ENCODE measurements at places on chromosomes 12 and 14.

DNA sequence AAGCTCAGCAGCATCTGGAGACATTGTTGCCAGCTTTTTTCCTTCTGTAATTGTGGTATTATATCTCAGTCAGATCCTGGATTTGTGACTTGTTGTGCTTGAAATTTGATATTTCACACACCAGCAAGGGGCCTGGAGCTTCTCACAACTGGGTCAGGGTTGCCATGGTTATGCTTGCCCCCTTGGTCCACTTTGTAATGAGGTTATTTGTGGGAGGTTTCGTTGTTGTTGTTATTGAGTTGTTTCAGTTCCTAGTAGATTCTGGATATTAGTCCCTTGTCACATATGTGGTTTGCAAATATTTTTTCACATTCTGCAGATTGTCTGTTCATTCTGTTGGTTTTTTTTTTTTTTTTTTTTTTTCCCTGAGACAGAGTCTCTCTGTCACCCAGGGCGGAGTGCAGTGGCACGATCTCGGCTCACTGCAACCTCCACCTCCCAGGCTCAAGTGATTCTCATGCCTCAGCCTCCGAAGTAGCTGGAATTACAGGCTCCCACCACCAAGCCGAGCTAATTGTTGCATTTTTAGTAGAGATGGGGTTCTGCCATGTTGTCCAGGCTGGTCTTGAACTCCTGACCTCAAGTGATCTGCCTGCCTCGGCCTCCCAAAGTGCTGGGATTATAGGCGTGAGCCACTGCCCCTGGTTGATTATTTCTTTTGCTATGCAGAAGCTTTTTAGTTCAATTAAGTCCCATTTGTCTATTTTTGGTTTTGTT is 80.6 kb upstream of the ETV6 start:
- no peak for DNase-seq

- DNase-seq = no peak
Observed at GRCh38 chr12:58378028-58378427, 436.7 kb downstream of the ATP23 start.

- DNase-seq = no peak
Observed at GRCh38 chr14:68518761-68519670, 273.9 kb downstream of the ZFP36L1 start.

GRCh38 chr14:88802596-88802995 is 9.8 kb upstream of the EML5 start:
- no peak for DNase-seq

GRCh38 chr12:42364692-42365091 is 38.7 kb downstream of the PPHLN1 start:
- DNase-seq = no peak

DNA sequence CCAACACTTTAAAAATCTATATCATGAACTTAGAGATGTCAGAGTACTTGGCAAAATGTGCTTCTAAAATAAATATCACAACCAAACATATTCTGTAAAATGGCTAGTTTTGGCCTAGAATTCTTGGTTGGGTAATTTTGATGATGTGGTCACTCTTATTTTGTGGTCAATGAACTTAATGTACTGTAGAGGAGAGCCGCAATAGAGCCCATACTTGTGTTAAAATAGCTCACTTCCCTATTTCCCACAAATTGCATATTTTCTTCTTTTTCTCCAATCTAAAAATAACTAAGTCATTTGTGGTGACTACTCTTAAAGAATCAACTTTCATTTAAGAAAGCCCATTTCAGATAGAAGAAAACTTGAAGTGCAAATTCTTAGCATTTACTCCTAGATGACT is 619.4 kb downstream of the CCER1 start:
- DNase-seq = no peak

DNA sequence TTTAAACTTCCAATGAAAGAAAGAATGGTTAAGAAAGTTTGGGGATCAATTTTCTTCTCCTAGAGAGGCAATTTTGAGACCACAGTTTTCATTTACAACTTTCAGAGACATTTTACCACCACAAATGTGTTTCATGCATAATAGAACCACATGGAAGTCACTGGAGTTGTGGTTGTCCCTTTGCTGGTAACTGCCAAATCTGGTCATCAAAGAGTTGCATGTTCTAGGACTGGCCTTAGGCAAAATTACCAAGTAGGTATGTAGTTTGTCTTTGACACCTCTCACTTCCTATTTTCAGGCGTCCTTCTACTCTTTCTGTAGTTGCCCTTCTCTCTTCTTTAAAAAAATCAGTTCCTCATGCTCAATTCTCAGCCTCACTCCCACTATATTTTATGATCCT is 54.3 kb upstream of the TMX1 start:
- DNase-seq = no peak

- DNase-seq = no peak
Observed at GRCh38 chr14:73386342-73386741, 72.0 kb downstream of the NUMB start.

DNA sequence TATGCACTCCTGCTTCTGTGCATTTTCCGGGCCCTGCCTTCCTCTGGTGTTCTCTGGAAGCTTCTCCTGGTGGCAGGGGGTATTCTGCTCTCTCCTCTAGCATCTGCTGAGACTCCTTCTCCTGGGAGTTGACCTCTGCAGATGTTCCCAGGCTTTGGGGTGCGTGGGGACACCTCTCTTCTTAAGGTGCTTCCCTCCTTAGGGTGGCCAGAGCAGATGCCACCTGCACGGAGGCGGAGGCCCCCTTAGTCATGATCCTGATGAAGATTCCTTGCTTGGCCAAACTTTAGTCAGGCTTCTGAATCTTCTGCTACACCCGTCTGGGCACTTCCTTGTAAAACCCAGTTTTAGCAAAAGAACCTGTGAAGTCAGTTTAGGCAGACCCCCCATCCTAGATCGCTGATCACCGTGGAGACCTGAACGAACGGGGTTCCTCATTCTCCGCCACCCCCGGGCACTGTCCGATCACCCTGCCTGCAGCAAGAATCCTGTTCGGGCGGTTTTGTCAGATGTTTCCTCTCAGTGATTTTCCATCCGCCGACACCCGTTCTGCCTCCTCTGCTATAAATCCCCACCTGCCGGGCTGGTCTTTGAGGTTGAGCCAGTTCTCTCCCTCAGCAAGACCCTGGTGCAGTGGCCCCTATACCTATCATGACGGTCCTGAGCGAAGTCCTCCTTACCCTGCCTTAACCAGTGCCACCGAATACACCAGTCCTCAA is 111.9 kb downstream of the CALM1 start:
- peak; percentile 52 for DNase-seq

- peak; percentile 95 for DNase-seq
Observed at GRCh38 chr14:93068711-93069110, 47.0 kb downstream of the ITPK1 start.

DNA sequence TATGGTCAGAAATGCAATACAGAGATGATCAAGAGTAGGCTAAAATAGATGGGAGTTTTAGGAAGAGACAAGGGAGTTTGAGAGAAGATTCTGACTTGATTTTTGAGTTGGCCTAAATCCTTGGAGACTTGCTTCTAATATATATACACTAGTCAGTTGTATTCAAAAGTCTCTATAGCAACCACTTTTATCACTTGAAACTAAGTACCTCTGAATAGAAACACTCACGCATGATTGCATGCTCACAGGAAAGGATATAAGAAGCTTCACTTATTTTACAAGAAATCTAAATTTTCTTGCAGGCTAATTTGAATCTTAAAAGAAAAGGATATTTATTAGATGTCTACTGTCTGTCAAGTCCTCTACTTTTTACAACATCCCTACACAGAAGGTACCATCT is 316.8 kb downstream of the SNAPC1 start:
- DNase-seq = no peak

- DNase-seq = peak; percentile 93
Observed at GRCh38 chr12:5003025-5003666, 40.5 kb upstream of the KCNA5 start.

DNA sequence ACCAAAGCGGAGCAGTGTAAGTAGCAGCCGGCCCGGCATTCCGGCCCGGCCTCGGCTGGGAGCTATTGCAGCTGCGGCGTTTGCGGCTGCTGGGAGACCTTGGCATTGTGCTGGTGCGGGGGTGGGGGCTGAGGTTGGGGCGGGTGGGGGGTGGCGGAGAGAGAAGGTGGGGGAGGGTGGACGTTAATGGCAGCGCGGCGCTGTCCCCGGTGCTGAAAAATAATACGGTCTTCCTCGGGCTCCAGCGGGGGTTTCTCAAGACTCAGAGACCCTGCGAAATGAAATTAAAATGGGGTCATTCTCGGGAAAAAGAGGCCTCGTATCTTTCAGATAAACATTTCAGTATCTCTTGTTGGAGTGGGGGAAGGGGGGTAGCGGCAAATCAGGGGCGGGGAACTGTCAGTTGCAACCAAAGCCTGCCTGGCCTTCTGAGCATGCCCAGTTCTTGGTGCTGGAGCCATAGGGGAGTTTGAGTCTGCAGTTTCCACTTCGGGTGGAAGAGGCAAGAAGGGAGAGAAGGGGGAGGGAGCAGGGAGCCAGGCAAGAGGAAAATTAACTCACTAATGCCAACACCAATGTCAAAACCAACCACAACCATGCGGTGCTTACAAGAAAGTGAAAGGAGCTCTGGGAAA is 414 bp downstream of the UNC79 start:
- DNase-seq = peak; percentile 64

- peak; percentile 36 for DNase-seq
Observed at GRCh38 chr12:131795690-131796410, 32.3 kb upstream of the MMP17 start.

DNA sequence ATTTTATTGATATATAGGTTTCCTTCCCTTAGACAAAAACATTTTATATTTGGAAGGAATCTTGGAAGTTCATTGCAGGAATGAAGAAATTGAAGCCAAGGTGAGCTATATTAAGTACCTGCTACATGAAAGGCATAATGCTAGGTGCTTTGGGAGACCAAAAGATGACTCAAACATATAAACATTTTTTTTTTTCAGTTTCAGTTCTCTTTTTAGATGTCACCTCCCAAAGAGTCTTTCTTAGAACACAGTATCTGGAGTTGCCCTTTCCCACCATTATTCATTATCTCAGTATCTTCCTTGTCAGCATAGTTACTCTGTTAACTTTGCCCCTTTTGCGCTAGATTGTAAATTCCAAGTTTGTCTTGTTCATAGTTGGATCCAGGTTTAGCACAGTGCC is 1.1 kb downstream of the LIN52 start:
- no peak for DNase-seq

- DNase-seq = no peak
Observed at GRCh38 chr12:92233346-92234015, 87.8 kb upstream of the BTG1 start.

DNA sequence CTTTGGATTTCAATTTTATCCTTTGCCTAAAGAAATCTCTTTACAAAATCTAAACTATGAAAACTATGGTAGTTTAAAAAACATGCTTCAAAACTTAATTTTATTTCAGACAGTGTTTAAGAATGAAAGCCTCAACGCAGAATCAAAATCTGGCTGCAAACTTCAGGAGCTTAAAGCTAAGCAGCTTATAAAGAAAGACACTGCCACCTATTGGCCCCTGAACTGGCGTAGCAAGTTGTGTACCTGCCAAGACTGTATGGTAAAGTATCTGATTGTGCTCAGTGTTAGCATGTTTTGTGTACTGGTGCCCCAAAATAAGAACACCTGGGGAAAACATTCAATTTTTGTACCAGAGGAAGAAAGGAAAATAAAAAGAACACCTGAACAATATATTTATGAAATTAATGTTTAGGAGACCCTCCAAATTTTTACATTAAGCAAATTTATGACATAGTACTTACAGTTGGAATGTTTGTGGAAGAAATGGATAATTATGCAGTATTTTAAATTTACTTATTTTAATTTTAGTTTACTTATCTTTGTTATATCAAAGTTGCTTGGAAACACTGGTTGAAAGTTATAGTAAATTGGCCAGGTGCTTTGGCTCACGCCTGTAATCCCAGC is 12.2 kb downstream of the UBR7 start:
- no peak for DNase-seq

GRCh38 chr14:67990576-67990975 is 171.0 kb downstream of the RAD51B start:
- no peak for DNase-seq

- no peak for DNase-seq
Observed at GRCh38 chr14:24179294-24179960, 7.5 kb downstream of the REC8 start.

GRCh38 chr12:31803306-31804184 is 74.7 kb upstream of the AMN1 start:
- DNase-seq = no peak

DNA sequence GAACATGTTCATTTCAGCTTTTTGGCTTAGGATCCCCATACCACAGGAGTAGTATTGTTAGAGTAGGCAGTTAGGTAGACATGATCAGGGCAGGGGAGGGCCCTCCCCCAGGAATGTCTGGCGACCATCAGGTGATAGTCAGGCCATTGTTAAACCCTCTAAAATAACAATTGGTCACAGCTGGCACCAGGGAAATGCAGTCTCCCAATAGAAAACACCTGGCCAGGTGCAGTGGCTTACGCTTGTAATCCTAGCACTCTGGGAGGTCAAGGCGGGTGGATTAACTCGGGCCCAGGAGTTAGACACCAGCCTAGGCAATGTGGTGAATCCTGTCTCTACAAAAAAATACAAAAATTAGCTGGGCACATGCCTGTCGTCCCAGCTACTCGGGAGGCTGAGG is 187.1 kb downstream of the MON2 start:
- DNase-seq = no peak

GRCh38 chr12:65156366-65156841 is 13.0 kb upstream of the LEMD3 start:
- DNase-seq = no peak
